Stimulated activated CD4-positive, alpha-beta T cell treated with anti-CD3 and anti-CD28 coated beads, TNF-alpha, amount 100 ng/mL, for 1 hour (primary cell): ENCODE measurements at places on chromosomes 5 and 9.

DNA sequence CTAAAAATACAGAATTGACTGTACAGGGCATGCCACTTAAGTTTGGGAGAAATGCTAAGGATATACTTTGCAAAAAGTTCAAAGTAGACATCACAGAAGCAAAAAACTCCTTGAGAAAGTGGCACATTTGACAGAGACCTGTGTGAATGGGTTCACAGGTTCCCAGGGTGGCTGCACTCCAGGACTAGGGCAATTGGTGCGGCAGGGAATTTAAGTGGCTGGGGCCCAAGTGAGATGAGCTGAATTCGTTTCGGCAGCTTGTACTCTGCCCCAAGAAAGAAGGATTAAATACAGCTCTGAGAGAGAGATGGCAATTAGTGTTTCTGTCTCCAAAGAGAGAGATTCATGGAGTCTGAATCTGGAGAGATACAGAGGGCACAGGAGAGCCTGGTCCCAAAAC lies 280.1 kb downstream of the FBXL17 start:
- no peak for DNase-seq

- DNase-seq: no peak
Observed at GRCh38 chr5:36041537-36041845, 25.2 kb downstream of the UGT3A2 start.

DNA sequence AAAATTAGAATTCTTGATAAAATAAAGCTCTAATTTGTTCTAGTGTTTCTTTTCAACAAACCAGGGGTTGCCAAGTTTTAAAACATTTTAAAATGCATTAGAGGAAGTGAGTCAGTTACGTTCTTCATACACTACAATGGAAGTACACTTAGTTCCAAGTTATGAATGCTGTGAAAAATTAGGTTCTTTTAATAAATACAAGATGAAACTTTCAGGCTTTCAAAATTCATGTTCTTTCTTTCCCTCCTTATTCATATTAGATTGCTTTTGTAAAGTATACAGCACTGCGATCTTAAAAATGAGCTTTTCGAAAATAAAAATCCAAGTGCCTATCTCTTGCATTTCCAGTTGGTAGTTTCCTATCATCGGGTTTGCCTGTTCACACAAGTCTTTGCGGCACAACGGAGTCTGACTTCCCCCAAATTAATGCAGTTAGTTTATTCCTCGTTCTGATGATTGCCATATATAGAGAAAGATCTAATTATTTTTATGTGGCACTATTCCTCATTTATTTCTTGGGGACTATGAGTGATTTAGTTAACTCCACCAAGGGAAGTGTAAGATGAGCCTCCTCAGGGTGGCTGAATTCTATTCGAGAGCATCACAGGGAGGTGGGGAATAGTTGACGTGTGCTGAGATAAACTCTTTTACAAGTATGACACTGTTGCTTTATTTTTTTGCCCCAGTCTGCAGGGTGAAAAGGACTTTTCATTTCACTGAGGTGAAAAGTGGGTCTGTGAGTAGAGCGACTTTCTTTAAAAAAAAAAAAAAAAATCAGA lies 238.2 kb downstream of the CD180 start:
- no peak for DNase-seq

DNA sequence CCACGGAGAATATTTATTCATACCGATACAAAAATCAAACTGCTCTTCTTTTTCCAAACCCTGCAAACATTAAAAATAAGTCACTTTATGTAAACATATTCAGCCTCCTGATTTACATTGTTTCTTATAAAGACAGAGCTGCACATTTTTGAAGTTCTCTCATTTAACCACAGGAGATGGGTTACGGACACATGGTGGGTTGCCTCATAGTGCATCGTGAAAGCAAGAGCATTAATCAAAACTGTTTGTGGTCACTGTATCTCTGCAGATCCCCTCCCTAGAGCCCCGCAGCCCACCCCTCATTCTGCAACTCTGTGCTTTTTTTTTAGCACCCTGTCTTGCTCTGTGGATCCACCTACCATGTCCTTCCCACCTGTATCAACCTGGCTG lies 43.3 kb upstream of the EQTN start:
- no peak for DNase-seq
